NCI-H524 treated with DMSO at 0.1 percent for 48 hours (cell line): ENCODE measurements at places on chromosomes 13 and 19.

GRCh38 chr13:35744144-35744543, 267.7 kb upstream of the MAB21L1 start:
- DNase-seq: no peak

DNA sequence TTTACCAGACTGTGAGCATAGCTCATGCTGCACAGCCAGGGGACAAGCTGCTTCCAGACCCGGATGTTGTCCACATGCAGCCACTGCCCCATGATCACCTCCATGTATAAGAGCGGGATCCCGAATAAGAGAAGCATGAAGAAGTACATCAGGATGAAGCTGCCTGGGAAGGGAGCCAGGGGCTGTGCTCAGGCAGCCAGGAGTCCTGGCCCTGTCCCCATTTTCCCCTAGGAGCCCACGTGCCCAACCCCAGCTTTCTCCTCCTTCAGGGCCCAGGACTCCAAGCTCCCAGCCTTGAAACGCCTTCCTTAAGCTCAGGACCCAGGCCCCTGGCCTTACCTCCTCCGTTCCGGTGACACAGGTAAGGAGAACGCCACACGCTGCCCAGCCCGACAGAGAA, 69.3 kb downstream of the SLC6A16 start:
- no peak for DNase-seq

- no peak for DNase-seq
These were observed at the start of gene ATP7B for GRCh38 chr13:52010890-52011631. ATP7B (minus strand) TSS chr13:52011450; CDS start chr13:52011337, 113 bp downstream.

- DNase-seq: peak; percentile 54
These were observed at the start of gene FARSA for GRCh38 chr19:12933287-12934072. FARSA (minus strand) TSS chr19:12933711; CDS start chr19:12933696, 15 bp downstream.

DNA sequence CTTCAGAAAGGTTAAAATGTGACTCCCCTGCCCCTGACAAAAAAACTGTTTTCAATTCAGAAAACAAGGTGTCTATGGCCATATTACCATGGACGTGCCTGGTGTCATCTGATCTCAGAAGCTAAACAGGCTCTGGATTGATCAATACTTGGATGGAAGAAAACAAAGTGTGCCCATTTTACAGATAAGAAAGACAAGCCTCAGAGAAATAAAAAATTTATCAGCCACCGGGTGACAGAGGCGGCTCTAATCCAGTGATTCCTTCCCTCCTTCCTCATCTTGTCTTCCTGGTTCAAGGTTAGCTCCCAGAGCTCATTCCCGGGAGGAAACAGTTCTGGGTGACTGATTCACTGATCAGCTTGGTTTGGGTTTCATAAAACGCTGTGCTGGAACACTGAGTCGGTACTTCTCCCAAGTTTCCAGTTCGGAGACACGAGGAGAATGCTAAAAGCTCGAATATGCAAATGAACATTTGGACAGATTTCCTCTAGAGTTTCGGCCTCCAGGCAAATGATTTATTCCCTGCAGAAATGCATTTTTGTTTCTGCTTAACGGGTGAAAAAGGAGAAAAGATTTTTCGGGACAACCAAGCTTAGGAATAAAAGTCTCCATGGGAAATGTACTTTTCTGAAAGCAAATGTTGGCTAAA, 211.2 kb downstream of the UQCRFS1 start:
- DNase-seq: no peak

DNA sequence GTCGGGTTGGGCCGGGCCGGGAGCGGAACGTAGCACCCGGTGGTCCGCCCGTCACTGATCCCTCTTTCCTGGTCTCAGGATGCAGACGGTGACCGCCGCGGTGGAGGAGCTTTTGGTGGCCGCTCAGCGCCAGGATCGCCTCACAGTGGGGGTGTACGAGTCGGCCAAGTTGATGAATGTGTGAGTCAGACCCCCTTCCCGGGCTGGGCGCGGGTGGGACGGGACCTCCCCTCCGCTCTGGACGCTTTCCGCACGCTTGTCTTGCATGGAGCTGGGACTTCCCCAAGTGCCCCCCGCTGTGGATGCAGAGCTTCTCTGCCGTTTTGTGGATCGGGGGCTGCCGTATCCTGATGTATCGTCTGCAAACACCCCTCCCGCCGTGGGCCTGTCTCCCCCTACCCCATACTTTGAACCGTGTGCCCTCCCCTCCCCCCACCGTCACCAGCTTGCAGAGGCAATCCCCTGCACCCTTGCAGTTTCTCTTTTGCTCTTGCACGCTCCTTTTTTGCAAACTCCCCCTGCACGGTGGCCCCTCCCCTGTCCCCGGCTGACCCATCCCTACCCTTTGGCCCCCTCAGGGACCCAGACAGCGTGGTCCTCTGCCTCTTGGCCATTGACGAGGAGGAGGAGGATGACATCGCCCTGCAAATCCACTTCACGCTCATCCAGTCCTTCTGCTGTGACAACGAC, 669 bp downstream of the GADD45B start:
- no peak for DNase-seq

- DNase-seq: no peak
These were observed 10.7 kb downstream of the SHISA7 start for GRCh38 chr19:55432241-55432959.

GRCh38 chr13:18992791-18993190, 188.8 kb downstream of the TUBA3C start:
- no peak for DNase-seq

GRCh38 chr19:7214324-7215089, 79.7 kb downstream of the INSR start:
- DNase-seq: no peak

- no peak for DNase-seq
These were observed 84.3 kb downstream of the TEX29 start for GRCh38 chr13:111404746-111405145.

DNA sequence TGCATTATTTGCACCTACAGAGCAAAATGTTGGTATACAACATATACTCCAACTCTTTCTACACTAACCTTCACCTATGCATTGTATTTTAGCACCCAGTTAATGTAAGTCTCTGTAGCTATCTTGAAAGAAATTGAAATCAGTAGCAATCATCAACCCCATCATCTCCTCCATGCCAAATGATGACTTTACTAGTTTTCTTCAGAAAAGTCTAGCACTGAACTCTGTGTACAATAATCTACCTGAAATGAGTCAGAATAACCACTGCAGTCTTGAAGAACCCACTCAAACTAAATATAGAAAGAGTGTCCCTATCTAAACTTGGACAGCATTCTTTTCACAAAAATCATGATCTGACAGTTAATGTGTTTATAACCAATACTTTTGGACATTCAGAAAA, 9.8 kb downstream of the IRS2 start:
- no peak for DNase-seq

DNA sequence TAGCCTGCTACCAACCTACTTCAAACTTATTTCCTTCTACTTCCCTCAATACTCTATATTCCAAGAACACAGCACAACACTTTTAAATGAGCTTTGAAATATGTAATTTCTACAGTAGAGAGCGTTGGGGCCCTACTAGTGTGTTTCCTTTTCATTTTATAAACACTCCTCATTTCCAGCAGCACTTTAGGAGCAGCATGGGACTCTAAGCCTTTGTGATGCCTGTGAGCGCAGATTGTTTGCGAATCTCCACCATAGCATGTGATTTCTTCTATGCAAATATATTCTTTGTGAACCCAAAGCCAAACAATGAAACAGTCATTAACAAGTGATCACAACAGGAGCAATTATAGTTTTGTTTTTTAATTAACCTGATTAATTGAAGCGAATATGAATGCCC, 3.6 kb downstream of the SOHLH2 start:
- no peak for DNase-seq

DNA sequence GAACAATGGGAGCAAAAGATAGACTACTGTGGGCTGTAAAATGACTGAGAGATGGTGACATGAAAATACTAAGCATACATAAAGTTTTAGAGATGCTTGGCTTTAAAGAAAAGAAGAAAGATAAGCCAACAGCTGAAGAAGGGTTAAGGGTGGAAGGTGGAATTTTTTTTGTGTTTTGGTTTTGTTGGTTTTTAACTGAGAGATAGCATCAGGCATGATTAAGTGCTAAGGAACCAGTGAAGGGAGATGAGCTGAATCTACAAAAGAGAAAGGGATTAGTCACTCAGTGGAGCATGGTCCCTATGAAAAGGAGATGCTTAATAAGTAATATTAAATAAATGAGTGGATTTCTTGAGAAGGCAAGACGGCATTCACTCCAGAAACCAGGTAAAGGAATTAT, 12.5 kb upstream of the TBC1D4 start:
- DNase-seq: no peak

DNA sequence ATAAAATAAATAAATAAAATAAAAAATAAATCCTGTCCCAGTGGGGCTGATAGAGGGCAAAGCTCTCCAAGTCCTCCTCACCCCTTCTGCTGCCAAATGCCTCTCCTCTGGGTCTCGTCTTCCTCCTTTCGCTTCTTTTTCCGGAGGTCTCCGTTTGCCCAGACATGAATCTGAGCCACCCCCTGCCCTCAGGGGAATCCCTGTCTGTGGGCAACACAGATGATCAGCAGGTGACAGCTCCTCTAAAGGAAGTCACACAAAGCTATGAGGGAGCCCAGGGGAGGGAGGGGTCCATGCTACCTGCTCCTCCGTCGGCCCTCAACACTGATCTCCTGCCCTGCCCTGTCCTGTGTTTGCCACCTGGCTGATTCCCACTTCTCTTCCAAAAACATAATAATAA, 479 bp downstream of the TMEM150B start:
- no peak for DNase-seq

- DNase-seq: no peak
These were observed 8.6 kb upstream of the NAPA start for GRCh38 chr19:47523473-47523872.

DNA sequence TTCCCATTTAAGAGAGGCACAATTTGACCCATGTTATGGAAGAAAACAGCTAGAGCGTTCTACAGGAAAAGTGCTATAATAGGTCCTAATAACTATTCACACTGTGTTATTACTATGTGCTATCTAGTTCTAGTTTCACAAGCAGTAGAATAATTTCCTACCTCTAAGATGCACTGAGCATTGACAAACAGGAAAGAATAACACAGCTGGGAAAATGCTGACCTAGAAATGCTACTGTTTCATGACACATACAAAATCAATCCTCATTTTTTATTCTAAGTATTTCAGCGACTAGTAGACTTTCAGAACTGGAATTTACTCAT, 259.5 kb downstream of the ITGBL1 start:
- no peak for DNase-seq

DNA sequence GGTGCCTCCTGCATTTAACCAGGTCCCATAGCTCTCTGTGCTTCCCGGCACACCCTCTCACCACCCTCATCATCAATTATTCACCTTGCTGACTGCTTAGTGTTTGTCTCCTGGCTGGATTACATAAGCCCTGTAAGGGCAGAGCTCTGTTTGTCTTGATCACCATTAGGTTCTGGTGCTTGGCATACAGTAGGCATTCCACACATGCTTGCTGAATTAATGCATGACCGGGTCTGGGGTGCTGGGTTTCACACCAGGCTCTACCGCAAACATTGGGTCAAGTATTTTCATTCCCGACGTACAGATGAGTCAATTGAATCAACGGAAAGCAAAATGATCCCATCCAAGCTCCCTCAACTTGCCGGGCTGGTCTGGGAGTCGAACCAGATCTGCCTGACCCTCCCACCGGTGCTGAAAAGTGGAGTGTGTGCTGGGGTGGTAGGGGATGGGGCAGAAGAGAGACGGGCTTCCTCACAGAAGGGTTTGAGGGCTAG, 28.5 kb downstream of the VAV1 start:
- DNase-seq: no peak

DNA sequence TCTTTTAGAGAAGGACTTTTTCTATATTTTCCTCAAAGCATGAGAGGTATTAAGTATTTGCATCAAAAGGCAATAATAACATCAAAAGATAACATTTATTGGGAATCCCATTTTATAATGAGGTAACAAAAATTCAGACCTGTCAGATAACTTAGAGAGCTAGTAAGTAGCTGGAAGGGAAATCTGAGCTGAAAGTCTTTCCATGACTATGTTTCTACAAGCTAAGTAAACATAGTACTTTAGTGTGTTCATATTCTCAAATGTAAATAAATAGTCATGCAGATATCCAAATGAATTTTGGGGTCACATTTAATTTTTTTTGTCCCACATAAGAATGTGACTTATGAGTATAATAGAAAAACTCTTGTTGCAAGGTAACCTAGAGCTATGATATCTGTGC, 87.3 kb upstream of the FBXL3 start:
- DNase-seq: no peak

- DNase-seq: no peak
These were observed 10.6 kb upstream of the CEACAM4 start for GRCh38 chr19:41637484-41637883.

- DNase-seq: no peak
These were observed 13.6 kb downstream of the HAS1 start for GRCh38 chr19:51710163-51710562.

GRCh38 chr13:53014495-53015443, 13.8 kb upstream of the OLFM4 start:
- DNase-seq: no peak

- no peak for DNase-seq
These were observed 1.3 kb downstream of the SAFB start for GRCh38 chr19:5624018-5624663.

- no peak for DNase-seq
These were observed 23.3 kb downstream of the PBX4 start for GRCh38 chr19:19595171-19595701.

DNA sequence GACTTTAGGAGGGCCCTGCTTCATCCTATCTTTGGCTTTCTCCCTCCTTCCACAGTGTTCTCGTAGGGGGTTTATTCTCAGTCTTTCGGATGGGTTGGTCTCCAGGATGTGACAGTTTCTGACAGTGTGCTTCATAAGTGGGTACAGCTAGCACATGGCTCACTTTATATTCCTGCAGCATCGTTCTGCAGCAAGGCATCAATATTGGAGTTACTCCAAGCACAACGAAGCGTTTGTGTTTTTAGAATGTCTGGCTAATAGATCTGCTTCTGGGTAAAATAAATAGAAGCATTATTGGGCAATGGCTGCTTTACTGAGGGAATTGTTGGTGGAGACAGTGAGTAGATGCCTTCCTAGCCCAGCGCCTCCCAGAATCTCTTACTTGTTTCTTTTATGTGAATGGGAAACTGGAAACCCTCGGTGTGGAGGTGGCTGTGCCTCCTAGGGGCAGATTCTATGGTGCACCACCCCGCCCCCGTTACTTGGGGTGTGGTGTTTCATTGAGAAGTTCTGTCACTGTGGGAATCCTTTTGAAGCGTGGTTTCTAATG, 2.0 kb downstream of the FARP1 start:
- DNase-seq: no peak

- DNase-seq: no peak
These were observed 53.7 kb downstream of the RASA3 start for GRCh38 chr13:114078461-114079451.

DNA sequence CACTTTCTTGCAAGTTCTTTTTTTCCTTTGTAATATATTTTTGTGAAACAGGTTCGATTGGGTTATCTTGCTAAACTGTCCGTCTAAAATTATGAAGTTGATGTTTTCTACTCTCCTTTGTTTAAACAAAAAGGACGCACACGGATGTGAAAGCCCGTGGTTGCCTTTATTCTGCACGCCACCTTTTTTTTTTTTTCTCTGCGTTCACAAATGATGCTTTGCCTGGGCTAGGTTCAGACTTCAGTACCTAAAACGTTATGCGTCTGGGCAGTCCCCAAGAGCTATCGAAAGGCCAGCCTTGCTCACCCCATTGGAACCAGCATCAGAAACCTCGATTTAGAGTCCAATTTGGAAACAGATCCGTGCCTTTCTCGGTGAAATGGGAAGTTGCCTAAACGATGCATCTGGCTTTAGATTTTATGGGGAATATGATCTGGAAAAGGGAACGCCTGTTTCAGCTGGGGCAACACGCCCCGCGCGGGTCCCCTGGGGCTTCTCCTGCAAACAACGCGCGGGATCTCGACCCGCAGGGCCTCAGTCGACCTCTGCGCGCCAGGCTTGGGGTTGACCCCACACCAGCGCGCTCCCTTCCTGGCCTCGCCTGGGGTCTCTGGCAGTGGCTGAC, 113.9 kb downstream of the KCNRG start:
- DNase-seq: no peak

- DNase-seq: no peak
These were observed 17.6 kb upstream of the VN1R4 start for GRCh38 chr19:53285087-53285486.
